Effector memory CD4-positive, alpha-beta T cell (primary cell): ENCODE measurements at places on chromosomes 16 and 17.

DNA sequence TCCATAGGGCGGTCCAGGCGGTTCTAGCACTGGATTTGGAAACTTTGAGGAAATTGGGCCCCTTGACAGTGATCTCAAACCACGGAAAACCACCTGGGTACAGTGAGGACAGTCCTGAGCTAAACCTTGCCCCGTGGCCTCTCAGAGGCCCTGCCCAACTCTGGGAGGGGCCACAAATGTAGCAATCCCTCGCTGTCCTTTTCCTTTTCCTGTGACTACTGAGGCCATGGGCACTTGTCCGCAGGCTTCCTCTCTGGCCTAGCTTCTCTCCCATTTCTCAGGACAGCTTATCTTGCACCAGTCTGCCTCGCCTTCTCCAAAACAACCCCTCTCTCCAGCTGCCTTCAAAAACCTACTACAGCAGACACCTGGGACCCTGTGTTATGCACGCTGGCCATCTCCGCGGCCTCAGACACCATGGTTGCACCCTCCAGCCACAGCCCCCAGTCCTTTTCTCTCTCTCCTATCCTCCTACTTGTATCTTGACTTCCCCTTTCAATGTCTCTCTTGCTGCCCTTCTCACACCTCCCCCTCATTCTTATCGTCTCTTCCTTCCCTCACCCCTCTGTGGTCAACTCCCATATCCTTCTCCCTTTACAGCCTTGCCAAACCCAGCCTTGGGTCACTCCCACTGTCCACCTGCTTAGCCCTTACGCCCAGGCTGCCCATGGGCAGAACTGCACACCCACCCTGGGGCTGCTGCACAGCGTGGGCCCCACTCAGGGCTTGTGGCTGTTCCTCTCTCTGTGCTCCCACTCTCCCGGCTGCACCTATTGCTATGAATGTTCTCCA is 7.6 kb downstream of the SCPEP1 start:
- no peak for DNase-seq

GRCh38 chr16:72926177-72927070 is 121.5 kb downstream of the ZFHX3 start:
- DNase-seq, result no peak

GRCh38 chr17:67689534-67690177 is 28.1 kb upstream of the NOL11 start:
- DNase-seq, result no peak

DNA sequence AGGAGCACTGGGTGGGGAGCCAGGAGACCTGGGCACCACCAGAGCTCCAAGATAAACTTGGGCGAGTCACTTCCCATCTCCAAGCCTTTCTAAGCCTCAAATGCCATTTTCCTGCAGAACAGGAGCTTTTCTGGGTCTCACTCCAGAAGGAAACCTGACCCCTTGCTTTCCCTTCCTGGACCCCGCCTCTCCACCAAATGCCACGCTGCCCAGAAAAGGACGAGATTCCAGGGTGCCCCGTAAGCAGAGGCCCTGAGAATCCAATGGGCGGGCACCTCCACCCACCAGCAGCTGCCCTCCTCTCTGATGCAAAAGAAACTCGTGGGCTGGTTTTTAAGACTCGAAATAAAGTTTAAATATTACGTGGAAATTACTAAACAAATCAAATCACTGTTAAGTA is 31.3 kb downstream of the ZNF423 start:
- DNase-seq, result no peak

GRCh38 chr17:4636474-4637100 is 4.9 kb downstream of the ALOX15 start:
- no peak for DNase-seq

DNA sequence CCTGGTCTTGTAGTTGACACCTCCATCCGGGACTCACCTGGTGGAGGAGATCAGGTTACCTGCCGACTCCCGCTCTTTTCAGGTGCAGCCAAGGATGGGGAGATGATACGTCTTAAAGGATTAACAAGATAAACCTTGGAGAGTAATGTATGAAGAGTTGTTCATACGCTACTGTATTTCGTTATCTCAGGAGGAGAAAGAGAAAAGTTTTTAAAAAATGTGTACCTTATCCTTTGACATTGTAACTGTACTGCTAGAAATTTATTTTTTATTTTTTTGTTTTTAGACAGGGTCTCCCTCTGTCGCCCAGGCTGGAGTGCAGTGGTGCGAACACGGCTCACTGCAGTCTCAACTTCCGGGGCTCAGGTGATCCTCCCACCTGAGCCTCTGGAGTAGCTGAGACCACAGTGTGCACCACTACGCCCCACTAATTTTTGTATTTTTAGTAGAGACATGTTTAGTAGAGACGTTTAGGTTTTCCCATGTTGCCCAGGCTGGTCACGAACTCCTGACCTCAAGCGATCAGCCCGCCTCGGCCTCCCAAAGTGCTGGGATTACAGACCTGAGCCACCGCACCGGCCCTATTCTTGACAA is 764 bp upstream of the SMURF2 start:
- DNase-seq, result no peak

- DNase-seq, result no peak
Measured at GRCh38 chr16:73858326-73858725, 438.3 kb upstream of the PSMD7 start.

DNA sequence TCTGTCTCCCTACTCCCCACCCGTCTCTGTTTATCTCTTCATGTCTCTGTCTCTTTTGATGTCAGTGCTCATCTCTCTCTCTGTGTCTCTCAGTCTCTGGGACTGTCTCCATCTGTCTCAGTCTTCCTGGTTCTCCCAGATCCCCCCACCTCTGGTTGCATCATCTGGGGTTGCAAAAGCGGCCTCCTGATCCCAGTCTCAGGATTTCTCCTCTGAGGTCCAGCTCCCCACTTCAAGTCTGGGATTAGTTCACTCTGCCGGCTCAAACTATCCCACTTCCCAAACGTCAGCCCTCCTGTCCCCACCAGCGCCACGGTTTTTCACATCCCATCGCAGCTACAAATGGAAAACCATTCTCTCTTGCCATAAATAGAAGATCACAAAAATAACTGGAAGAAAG is 9.0 kb downstream of the TEKT5 start:
- DNase-seq, result no peak

GRCh38 chr17:27603880-27604794 is 26.9 kb upstream of the LGALS9 start:
- no peak for DNase-seq

GRCh38 chr17:2883544-2884213 is 87.4 kb downstream of the RAP1GAP2 start:
- DNase-seq, result no peak

- no peak for DNase-seq
Measured at GRCh38 chr16:79328402-79329165, 272.0 kb downstream of the MAF start.

- DNase-seq, result no peak
Measured at GRCh38 chr17:81483862-81484194, 28.8 kb downstream of the ACTG1 start.
